ENCODE measurements at places on chromosomes 1 and 21. TPM values are rescaled to one million over a fixed set of nuclear protein-coding genes. Genes with fewer than 3 reads are reported as not detected.
A peak's percentile ranks its signal among the peaks of the same experiment; 100 is the strongest.

The SIPA1L2 gene
- 29.9 TPM for total RNA-seq

The TSPAN1 gene
- total RNA-seq = 0.99 TPM

The TADA1 gene
- 8.3 TPM for total RNA-seq

The DIRAS3 gene
- total RNA-seq = 1.9 TPM

The SLC16A4 gene
- total RNA-seq = 6.8 TPM

The SPATA17 gene
- 1.1 TPM for total RNA-seq

The S100A4 gene
- total RNA-seq = 230 TPM

The CATSPERE gene
- total RNA-seq = 1.4 TPM

The TNNI3K gene
- total RNA-seq = 1.6 TPM

The CFAP74 gene
- total RNA-seq = not detected

DNA sequence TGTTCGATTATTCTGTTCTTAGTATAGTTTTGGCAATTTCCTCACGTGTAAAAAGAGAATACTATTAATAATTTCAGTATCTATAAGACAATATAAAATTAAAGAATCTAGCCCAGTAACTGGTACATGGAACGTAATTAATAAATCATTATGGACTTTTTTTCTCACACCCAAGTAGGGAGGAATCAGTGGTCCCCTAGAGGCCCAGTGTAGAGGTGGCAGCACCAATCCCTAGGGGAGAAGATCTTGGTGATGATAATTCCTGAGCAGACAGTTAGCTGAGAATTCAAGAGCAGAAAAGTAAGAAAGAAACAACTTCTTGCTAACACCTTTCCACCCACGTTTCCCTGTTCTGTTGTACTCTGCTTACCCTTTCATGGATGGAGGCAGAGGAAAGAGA lies 19.7 kb upstream of the SELE start:
- no peak for DNase-seq

GRCh38 chr1:15833069-15833679 lies 14.3 kb upstream of the SPEN start:
- DNase-seq = peak; percentile 80

DNA sequence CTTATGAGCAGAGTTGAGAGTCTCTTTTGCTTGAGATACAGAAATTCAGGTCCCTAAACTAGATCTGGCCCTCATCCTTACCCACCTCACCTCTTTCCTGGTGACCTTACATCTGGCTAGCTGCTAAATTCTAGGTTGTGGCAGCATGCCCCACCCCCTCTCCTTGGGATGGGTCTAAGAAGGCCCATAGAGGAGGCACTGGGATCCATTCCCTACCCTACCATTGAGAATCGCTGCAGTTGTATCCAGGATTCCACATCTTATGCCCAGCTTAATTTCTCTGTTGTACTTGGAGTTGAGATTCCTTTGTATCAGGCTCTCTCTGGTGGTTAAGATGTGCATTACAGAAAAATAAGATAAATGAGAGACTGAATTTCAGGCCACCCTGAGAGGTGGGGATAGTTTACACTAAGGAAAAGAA lies 9.5 kb upstream of the TMEM39B start:
- no peak for DNase-seq

DNA sequence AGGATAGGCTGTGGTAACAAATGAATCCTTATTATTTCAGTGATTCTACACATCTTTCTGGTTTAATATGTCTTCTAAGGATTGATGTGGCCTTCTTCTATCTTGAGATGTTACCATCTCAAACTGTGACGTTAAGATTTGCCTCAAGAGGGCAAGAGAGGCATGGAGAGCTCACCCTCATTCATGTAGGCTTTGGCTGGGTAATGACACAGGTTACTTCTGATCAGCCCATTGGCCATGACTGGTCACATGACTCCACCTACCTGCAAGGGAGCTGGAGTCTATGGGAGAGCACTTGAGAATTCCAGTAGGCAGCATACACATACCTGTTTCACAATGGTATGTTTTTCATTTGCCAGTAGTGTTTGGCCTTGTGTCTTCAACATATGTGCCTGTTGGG lies 30.0 kb downstream of the CACHD1 start:
- no peak for DNase-seq

- DNase-seq = no peak
Observed at GRCh38 chr1:49297783-49298182, 521.1 kb upstream of the BEND5 start.

DNA sequence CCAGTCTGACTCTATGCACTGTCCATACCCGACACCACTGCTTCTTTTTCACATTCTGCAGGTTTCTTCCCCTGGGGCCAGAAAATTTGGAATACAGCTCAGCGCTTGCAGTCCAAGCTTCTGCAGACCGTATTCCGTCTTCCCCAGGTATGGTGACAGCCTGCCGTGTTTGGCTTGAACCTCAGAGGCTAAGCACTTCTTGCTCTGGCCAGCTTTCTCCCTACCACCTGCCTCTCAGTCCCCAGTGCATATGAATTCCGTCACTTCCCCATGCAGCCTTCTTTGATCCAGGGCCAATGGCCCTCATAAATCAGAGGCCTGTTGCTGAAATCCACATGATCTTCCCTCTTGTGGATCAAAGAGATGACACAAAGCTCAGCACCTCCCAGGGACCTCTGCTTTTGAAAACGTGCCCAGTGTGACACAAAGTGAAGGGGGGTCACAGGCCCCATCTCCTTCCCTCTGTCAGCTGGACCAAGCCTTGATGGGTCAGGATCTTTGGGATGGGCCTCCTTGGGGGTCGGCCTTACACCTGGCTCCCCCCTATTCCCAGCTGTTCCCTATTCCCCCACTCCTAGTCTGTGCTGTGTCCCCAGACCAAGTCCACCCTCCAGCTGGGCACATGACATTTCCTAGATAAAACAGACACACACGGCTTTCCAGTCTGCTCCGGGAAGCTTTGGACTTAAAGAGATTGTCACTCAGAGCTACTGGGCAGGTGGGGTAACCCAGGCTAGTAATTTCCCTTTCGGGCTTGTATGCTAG lies 66.6 kb downstream of the HMGB4 start:
- no peak for DNase-seq

DNA sequence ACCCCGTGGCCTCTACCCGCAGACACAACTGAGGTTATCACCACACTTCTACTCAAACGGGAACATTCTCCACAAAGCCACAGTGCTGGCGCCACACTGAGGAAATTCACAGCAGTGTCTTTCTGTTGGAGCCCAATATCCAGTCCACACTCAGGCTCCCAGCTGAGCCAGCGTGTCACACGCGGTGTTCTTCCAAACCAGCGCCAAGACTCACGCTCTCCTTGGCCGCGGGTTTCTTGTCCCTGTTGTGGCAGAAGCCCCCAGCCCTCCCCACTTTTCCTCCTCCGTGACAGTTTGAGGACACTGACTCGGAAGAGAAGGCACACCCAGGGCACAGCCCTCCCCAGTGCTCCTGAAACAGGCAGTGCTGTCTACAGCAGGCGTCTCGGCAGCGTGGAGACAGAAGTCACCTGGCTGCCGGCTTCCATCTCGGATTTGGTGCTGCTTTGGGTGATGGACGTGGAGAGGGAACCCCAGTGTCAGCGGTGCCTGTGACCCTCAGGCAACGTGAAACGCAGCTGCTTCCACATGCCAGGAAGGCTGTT lies 35.4 kb upstream of the AGPAT3 start:
- no peak for DNase-seq

- DNase-seq = no peak
Observed at GRCh38 chr1:180482425-180483275, 19.7 kb downstream of the ACBD6 start.

- DNase-seq = no peak
Observed at GRCh38 chr1:36122062-36123030, 2.7 kb downstream of the COL8A2 start.

GRCh38 chr1:231213831-231214573 lies 27.0 kb upstream of the GNPAT start:
- DNase-seq = no peak

DNA sequence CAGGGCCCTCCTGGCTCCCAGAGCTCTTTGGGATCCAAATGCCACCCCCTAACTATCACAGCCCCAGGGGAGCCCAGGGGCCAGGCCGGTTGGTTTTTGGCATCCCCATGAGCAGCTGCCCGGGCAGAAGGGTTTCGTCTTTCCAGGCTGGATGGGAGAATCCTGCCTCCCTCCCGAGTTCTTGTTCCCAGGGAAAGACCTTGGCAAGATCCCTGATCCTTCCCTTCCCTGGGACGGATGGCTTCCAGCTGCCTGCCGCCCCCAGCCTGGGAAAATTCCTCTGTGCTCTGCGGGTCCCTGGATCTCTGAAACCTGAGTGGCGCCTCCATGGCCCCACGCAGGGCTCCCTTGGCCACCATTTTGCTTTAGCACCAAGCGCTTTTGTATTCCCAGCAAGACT lies 55.6 kb downstream of the TAS1R2 start:
- DNase-seq = no peak

DNA sequence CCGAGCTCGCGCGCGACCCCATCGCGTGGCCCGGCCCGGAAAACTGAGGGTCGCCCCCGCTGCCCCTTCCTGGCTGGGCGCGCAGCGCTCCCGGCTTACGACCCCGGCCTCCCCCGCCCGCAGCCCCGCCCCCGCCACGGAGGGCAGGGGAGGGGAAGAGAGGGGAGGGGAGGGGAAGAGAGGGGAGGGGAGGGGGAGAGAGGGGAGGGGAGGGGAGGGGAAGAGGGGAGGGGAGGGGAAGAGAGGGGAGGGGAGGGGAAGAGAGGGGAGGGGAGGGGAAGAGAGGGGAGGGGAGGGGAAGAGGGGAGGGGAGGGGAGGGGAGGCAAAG lies 6.7 kb upstream of the ANKRD65 start:
- no peak for DNase-seq

- no peak for DNase-seq
Observed at GRCh38 chr1:222523852-222524251, 24.1 kb downstream of the HHIPL2 start.

DNA sequence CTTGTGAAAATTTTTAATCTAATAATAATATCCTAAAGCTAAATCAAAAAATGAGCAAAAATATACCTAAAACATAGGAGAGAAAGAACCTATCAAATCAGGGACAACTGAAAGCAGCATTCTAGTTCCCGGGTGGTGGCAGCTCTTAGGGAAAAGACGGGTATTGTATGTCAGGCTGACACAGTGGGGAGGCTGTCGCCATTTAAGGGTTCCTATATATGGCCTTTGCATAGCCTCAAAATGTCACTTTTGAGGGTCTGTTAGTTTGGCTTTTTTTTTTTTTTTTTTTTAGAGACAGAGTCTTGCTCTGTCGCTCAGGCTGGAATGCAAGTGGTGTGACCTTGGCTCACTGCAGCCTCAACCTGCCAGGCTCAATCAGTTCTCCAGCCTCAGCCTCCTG lies 6.0 kb downstream of the CLSTN1 start:
- DNase-seq = peak; percentile 11

Data from sigmoid colon (tissue), 7 donors.